ENCODE measurements at places on chromosomes 11 and 22.

DNA sequence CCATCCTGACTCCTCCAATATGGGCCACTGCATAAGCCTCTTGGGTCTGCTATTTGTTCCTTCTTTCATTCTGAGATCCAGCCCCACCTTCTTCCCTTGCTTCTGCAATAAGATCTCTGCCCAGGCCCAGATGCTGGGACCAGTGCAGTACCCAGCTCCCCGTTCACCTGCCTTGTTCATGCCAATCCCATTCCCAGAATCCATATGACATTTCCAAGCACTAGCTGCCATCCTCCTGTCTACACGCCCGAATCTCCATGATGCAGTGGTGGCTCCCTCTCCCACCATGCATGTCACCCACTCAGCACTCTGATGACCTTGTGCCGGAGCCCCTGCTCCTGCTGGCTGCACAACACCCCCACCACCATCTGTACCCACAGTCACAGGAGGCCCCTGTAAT is 11.4 kb upstream of the FAM83F start:
- no peak for DNase-seq

GRCh38 chr11:13486926-13487660 is 8.7 kb downstream of the PTH start:
- DNase-seq, result peak; percentile 87

- DNase-seq, result no peak
These were observed 42.4 kb downstream of the ZBTB44 start for GRCh38 chr11:130272336-130272735.

DNA sequence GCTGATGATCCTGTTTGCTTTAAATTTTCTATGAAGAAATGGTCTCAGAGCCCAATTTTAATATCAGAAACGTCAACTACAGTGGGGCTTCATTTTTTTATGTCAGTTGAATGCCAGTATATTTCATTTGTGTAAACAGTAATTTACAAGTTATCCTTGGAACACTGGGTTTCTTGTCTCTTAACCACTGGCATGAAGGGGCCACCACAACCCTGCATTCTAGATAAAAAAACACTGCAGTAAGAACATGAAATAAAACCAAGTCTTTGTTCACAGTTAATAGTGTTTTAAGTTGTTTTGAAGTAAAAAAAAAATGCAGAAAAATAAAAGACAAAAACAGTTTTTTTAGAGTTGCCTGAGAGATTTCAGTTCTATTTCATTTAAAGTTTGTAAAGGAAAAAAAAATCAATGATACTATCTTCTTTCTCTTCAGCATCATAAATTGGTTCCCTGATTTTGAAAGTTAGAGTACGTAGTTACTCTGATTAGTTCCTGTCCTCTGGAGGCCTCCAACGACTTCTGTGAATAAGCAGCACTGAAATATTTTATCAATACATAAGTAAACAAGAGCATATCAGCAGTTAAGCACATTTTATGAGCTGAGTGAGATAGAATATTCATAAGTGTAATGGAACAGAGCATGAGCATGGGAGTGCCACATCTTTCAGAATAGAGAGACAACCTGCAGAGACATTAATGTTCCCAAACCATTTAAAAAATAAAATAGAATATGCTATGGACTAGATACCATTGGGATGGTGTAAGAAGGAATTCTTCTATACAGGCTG is 7.8 kb upstream of the DDI1 start:
- no peak for DNase-seq

- no peak for DNase-seq
These were observed 16.4 kb downstream of the SPATA19 start for GRCh38 chr11:133828871-133829270.

Data from GM23338 (cell line).